KG1 (cell line): ENCODE measurements at places on chromosomes 4 and X.

GRCh38 chrX:21725496-21725895 lies 32.4 kb downstream of the SMPX start:
- no peak for DNase-seq

DNA sequence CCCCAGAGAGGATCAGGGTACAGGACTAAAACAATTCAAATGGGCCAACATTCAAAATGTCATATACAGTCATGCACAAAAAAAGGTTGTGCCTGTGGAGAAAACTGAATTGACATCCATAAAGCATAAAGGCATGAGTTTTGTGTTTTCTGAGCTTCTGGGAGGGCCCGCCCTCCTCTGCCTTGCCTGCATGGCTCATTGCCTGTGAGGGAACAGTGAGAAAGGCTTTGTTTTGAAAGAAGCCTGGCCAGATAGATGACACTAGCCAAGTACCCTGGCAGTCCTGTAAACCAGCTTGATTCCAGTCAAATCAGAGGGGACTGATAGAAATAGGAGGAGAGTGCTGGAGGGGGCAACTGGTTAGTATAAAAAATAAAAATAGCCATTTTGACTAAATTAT lies 194.3 kb downstream of the KIT start:
- no peak for DNase-seq

DNA sequence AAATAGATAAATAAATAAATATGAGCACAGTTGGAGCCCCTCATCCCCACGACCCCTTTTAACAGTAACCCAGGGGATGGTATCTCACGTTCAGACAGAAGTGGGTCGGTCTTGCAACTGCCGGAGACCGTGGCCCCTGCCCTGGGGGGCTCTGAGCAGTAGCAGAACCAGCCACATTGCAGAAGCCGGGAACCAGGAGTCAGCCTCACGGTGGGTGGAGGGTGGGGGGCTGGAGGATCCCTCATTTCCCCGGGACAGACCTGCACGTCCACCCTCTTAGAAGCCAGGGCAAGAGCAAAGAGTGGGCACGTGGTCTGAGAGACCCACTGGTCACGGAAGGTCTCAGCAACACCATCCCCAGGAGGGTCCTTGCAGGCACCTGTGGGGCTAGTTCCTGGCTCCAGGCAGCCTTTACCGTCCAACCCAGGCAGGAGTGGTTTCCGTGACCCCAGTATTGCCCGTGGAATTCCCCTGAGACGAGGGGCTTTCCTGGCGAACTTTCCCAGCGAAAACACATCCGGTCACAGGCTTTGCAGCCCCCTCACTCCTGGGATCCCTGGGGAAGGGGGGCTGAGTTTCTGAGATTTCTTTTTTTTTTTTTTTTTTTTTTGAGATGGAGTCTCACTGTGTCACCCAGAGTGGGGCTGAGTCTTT lies 8.8 kb upstream of the IL3RA start:
- no peak for DNase-seq

DNA sequence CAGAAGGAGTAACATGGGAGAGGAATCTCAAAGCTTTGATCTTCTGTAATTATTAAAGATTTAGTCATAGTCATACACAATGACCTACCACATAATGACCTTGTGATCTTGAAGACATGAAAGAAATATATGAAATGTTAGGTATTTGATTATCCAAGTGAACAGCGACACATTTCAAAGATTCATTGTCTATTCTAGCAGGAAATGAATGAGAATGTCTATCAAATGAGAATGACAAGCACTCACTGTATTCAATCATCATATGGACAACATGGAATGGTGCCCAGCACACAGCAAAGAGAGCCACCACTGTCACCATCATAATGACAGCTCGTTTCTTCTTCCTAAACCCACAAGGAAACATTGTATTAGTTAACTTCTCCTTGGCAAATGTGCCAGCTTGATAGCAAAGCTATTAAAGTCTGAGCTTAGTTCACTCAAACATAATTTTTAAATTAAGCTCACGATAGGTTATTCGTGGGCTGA lies 50.6 kb downstream of the QRFPR start:
- no peak for DNase-seq

DNA sequence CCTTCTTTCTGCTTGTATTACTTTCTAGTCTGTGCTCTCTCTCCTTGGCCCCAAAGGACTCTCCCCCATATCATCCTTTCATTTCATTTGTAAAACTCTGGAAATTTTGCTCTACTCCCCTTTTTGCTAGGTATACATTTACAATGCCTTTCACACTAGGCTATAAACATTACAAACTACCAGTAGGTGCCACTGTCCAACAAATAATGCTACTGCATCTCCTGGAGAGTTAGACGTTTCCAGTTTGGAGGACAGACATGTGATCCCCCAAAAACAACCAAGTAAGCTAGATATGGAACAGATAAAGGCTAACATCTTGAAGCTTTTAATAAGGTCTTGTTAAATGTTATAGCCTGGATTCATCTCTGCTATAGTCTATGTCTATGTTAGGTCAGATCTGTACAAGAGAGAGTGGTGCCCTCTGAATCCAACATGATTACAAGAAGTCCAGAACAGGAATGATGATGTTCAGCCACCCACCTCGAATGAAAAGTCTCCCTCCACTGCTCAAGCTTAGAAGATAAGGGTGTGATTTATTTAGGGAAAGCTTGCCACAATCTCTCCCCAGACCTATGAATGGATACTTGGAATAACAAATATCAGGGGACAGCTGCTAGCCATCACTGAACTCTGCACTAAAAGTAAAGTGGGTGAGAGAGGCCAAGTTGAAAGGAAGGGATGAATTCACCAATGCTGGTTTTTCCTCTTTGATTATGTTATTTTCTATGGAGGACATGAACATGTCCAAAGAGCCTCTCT lies 14.3 kb downstream of the CBR4 start:
- no peak for DNase-seq

GRCh38 chrX:97452283-97452682 lies 568.6 kb downstream of the RPA4 start:
- DNase-seq: no peak
